ENCODE measurements at places on chromosomes 12 and 14.
A peak's percentile ranks its signal among the peaks of the same experiment; 100 is the strongest.

- DNase-seq, result no peak
These were observed 190.1 kb downstream of the TTC8 start for GRCh38 chr14:89014569-89014850.

DNA sequence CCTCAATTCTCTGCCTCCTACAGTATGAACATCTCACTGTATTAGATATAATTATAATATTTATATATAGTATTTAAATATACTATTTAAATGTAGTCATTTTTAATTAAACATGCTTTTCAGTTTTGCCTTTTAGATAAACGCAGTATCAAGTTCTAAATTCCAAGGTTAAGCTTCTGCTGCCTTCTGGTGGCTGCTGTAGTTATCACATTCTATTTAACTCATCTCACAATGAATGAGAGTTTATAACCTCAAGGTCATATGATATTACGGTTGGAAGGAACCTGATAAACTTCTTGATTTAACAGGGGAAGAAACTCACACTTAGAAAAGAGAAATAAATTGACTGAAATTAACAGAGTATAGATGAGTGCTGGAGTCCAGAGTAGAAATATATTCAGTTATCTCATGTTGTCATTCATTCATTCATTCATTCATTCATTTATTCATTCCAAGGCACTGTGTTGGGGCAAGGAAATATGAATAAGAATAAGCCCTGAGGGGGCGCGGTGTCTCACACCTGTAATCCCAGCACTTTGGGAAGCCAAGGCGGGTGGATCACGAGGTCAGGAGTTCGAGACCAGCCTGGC lies 31.9 kb downstream of the GUCY2C start:
- DNase-seq, result peak; percentile 25

DNA sequence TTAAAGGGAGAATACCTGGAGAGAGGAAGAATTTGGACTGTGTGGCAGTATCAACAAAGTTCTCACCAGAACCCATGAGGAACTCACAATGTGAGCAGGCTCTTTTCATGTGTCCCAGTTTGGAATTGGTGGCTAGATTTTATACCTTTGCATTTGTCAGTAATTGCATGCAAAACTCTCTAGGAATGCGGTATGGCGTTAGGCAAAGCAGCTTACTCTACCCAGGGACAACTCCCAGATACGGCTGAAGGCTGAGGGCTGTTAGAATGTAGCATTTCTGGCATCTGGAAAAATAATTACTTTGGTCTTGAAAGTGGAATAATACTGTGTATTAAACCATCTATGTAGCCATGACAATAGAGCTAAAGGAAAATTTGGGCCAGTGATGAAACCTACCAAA lies 635.5 kb downstream of the SLC16A7 start:
- DNase-seq, result no peak

GRCh38 chr14:84025106-84026012 lies 1504.6 kb upstream of the FLRT2 start:
- no peak for DNase-seq

DNA sequence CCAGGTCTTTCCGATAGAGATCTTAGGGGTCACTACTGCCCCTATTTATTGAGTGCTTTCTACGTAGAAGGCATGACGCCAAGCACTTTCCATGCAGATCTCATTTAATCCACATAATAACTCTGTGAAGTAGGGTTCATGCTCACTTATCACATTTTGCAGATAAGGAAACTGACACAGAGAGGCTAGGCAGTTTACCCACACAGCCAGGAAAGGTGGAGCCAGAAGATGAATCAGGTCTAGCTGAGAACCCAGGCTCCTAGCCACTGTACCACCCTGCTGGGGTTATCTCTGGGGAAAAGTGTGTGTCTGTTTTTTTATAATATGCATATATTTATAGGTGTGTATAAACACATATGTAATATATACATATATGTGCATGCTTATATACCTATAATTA lies 83.6 kb downstream of the KSR2 start:
- DNase-seq, result no peak

DNA sequence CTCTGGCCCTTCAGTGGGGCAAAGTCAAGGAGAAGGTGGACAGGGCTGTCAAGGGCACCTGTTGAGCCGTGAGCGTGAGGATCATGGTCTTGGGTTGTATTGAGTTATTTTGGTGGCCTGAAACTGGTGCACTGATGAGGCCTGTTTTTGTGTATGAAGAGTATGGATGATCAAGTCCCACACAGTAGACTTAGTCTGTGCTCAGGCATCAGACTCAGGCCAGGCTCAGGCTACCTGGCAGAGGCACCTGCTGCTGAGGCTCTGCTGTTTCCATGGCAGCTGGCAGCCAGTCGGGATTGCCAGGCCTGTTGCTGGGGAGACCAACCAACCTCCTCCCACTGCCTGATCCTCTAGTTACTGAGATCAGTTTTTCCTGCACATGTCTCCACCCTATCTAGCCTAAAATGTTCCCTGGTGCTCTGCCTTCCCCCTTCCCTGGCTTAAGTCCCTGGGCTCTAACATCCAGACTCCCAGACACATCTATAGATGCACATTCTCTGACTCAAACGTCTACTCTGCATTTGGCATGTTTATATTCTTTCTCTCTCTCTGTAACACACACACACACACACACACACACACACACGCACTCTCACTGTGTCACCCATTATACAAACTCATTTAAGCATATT lies 5.1 kb downstream of the JPH4 start:
- no peak for DNase-seq

DNA sequence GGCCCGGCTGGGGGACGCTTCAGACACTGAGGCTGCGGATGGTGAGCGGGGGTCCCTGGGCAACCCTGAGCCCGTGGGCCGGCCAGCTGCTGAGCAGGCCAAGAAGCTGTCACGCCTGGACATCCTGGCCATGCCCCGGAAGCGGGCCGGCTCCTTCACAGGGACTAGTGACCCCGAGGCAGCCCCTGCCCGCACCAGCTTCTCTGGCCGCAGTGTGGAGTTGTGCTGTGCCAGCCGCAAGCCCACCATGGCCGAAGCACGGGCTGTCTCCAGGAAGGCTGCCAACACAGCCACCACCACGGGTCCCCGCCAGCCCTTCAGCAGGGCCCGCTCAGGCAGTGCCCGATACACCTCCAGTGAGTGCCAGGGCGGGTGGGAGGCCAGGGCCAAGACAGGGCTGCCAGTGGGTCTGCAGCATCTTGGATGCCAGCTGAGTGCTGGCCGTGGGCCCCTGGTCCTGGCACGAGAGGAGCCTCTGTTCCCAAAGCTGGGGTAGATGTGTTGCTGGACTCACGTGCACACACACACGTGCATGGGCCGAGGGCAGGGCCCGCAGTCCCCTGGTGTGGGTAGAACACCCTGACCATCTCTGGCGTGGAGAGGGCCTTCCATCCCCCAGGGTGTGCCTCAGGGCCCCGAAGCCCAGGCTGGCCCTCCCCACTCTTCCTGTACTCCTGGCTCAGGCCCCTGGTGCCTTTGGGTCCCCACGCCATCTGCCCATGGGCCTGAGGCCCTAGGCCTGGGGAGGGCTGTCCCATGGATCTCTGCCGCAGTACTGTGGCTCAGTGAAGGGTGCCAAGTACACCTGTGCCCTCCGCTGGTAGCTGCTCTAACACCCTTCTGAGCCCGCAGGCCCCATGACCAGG lies 22.8 kb downstream of the CEP170B start:
- peak; percentile 2 for DNase-seq

DNA sequence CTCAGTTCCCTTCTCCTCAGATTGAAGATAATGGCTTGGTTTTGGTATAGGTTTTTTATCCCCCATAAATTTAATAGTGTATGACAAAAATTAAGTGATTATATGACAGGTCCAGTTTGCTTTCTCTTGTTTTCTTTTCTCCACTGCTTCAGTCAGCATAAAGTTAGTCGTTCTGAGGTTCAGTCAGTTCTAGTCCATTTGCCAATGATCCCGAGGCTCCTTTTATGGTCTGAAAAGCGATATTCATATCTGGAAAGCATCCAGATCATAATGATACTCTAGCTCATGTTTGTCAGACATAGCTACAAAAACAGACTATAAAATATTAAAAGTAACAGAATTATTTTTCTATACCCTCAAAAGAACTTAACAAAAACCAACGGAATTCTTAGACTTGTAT lies 67.1 kb upstream of the SLC38A4 start:
- no peak for DNase-seq

DNA sequence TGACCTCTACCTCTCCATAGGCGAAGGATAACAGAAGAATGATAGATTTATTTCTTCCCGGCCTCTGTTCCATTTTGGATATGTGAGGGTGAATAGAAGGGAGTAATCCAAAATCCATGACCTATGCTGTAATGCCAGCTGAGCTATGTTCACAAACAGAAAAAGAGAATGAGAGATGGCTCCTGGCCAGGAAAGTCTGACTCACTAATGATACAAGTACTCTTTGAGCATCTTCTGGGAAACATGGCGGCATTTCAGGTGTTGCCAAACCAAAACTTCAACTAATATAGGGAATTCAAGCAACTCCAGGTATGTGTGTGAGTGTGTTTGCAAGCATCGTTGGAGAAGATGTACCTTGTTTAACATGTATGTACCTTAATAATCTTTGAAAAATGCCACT lies 55.1 kb downstream of the MED13L start:
- peak; percentile 80 for DNase-seq

DNA sequence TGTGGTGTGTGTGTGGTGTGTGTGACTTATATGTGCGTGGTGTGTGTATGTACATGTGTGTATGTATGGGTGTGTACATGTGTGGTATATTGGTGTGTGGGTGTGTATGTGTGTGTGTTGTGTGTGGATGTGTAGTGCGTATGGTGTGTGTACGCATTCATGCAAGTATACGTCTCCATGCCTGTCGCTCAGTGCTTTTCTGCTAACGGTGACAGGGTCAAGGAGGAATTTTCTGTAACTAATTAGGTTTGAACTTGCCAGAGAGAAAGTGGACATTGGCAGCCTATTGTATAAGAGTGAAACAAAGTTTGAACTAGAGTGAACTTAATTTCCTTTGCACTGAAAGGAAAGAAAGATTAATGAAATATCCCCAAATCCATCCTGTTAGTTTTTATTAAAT lies 120.9 kb upstream of the GSC start:
- DNase-seq, result no peak

DNA sequence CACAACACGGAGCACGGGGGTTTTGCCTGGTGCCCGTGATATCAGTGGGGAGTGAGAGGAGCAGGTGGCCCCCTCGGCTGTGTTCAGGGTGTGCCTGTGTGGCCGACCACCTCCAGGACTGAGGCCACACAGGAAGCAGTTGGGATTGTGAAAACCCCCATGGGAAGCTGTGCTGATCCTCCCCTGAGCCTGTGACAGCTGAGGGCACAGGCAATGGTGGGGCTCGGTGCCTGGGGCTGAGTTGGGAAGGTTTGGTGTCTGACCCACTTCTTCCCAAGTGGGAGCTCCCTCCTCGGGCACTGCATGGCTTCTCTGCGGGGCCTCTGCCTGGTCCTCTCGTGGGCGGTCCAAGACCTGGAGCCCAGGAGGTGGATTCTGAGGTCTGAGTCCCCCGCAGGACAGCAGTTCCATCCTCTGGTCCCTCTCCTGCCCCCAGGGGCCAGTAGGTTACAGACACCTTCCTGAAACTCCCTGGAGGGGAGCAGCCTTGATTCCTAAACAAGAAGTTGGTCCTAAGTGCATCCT lies 17.9 kb downstream of the PACS2 start:
- DNase-seq, result no peak

DNA sequence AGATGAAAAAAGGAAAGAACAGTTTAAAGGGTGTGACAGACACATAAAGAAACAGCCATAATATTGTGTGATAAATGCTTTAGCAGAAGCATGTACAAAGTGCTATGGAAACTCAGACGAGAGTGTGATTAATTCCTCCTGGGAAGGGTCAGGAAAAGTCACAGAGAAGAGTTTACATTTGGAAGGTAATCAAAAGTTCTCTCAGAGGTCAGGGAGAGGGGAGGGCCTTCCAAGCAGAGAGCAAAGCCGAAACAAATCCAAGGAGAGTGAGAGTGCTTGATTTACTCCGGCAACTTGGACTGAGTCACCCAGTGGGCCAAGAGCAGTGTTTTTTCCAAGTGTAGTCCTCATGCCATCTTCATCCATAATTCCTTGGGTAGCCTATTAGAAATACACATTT lies 108.3 kb downstream of the IGF1 start:
- no peak for DNase-seq

GRCh38 chr12:67772267-67773169 lies 124.0 kb downstream of the DYRK2 start:
- peak; percentile 29 for DNase-seq

DNA sequence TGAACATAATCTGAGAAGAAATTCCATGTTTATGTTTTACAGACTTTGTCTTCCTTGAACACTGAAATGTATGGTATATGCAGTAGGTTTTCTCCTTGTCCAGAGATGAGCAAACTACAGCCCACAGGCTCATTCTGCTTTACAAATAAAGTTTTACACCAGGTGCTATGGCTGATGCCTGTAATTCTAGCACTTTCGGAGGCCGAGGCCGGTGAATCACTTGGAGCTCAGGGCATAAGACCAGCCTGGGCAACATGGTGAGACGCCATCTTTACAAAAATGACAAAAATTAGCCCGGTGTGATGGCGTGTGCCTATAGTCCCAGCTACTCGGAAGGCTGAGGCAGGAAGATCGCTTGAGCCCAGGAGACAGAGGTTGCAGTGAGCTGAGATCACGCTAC lies 64.7 kb downstream of the LRP6 start:
- no peak for DNase-seq

- DNase-seq, result peak; percentile 30
These were observed 53.9 kb downstream of the WNK1 start for GRCh38 chr12:806200-806791.

- DNase-seq, result no peak
These were observed 943.2 kb downstream of the TMTC2 start for GRCh38 chr12:83629931-83630330.

DNA sequence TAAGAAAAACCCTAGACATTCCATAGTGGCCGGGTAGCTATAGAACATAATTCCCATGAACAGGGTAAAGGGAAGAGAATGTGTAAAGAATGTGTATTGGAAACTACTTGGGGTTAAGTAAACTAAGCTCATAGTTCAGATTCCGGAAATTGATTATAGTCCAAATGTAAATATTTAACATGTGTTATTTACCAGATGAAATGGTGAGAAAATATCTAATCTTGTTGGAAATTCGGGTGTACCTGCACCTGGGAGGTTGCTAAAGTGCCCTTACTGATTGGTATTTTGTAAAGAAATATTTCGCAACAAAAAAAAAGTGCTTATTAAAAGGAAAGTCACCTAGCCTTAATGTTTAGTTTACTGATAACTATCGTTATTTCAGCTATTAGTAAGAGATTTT lies 14.4 kb downstream of the RASSF9 start:
- no peak for DNase-seq

DNA sequence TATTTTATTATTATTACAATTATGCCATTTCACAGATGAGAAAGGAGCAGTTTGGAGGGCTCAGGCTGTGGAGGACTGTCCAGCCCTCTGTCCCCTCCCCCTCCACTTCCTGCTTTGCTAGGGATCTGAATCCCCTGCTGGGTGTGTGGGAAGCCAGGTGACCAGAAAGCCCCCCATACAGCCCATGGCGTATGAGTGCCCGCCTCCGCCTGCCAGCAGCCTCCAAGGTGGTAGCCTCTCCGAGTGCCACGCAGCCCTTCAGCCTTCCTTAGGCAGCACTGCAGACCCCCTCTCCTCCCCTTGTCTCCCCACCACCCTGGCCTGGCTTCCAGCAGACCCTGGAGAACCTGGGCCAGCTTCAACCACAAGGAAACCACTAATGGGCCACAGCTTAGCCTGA lies 12.6 kb downstream of the DTX1 start:
- DNase-seq, result peak; percentile 41

Data from Daoy (cell line).